ENCODE measurements at places on chromosomes 11 and 22.

DNA sequence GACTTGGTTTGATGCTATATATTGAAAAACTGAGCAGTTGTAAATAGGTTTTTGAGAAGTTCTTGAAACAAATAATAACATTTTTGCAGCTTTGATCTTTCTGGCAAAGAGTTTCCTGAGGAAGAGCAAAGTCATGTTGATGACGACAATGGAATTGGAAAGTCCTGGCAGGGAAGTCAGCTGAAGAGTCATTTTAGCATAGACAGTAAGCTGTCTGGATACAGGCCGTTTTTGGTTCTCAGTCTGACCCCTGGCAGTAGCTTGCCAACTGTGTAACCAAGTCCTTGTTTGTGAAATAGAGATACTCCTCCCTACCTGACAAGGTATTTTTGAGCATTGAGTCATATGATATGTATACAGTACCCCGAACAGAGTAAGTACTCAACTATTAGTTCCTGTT, 193.3 kb downstream of the C11orf91 start:
- no peak for DNase-seq

DNA sequence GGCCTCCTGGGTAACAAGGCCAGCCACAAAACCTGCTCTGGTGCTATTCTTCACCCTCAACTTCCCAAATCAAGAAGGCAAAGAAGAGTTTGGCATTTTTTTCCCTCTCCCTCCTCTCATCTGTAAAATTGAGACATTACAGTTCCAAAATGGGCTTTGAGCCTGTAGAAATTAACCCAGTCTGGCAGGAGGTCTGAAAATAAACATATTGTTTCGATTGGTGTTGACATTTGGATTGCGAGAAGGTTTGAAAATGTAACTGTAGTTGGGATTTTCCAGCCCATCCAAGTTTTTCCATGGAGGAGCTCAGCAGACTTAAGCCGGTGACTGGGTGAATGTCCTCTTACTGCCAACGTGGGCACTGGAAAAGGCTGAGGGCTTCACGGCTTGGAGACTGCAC, 35.0 kb upstream of the ALX4 start:
- DNase-seq: no peak

DNA sequence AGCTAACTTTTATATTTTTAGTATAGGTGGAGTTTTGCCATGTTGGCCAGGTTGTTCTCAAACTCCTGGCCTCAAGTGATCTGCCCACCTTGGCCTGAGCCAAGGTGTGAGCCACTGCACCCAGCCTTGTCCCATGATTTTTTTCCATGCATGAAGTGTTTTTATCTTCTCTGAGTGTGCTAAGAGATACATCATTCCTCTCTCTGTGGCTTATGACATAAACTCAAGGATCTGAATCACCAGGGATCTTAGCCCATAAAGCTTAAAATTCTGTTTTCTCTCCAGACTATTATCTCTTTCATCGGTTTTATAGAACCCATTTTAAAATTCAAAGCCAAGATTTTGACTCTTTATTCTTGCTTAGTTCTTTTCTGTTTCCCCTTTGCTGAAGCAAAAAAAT, 48.4 kb upstream of the C11orf58 start:
- DNase-seq: no peak

GRCh38 chr11:77416357-77416756, 57.5 kb downstream of the PAK1 start:
- no peak for DNase-seq
